Brain microvascular endothelial cell (primary cell): ENCODE measurements at places on chromosomes 4 and X.
A peak's percentile ranks its signal among the peaks of the same experiment; 100 is the strongest.

GRCh38 chrX:9144701-9145241, 110.8 kb upstream of the FAM9B start:
- no peak for DNase-seq

GRCh38 chrX:117834076-117834475, 282.5 kb downstream of the KLHL13 start:
- DNase-seq = no peak

- DNase-seq = no peak
Observed at GRCh38 chrX:127764674-127765073, 287.5 kb downstream of the ACTRT1 start.

- DNase-seq = no peak
Observed at GRCh38 chrX:123988423-123989111, 27.1 kb downstream of the STAG2 start.

DNA sequence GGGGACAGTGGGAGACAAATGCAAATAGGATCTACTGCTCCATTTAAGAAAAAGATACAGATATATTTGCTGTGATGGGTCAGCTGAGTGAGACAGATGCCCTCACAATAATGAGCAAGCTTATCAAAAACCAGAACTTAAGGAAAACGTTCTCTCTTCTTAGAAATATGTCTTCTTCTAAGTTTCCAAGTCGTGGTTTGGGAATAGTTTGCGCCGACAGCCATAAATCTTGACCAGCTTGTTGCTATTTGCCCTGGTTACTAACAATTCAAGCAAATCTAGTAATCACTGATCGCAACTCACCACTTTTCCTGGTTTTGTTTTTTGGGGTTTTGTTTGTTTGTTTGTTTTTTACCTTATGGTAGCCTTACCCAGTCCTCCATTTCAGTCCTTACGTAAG, 67.6 kb upstream of the GUCY1A1 start:
- DNase-seq = no peak

DNA sequence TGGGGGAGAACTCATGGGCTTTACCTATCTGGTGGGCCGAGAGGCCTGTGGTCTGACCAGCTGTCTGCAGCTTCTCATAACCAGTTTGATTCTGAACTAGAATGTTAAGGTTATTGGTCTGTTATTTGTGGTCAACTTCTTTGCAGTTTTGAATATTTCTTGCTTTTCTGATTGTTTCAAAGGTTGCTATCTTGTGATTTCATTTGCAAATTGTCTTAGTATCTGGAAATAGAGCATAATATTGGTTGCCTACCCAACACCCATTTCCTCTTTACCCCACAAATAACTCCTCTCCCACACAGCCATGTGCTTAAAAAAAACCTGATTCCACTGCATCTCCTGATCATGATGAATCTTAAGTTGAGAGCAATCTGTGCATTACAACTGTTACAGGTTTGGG, 39.1 kb upstream of the BMP2K start:
- no peak for DNase-seq

GRCh38 chr4:119508281-119508680, 120.3 kb downstream of the PDE5A start:
- DNase-seq = peak; percentile 56

GRCh38 chrX:56798866-56799758, 70.1 kb downstream of the NBDY start:
- no peak for DNase-seq

GRCh38 chrX:24838629-24839028, 144.9 kb downstream of the POLA1 start:
- peak; percentile 39 for DNase-seq

DNA sequence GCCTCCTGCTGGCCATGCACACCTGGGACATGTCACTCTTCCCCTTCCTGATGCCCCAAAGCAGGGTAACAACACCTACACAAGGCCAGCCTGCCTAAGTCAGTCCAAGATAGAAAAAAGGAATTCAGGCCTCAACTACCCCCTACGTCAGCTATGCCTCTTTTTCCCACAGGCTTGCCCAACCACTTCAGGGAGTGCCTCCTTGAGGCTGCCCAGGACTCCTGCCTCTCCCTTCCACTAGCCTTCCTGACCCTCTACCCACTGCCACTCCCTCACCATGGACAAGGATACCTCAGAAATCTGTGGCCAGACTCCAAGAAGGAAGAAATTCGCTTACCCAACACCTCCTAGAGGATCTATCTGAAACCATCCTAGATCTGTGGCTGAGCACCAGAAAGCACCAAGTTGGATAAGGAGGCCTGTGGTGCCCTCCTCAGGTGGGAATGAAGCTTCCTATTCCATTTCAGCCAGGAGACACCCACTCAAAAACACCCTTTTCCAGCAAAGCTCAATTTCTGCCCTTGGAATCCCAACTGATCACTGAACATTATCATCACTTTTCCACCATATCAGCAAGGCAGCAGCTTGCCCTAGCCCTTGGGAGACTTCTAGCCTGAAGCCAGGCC, 1.8 kb downstream of the KDM5C start:
- DNase-seq = no peak

- no peak for DNase-seq
Observed at GRCh38 chr4:137524725-137525369, 7.4 kb downstream of the PCDH18 start.

GRCh38 chr4:56197387-56197786, 189.9 kb downstream of the AASDH start:
- peak; percentile 6 for DNase-seq

DNA sequence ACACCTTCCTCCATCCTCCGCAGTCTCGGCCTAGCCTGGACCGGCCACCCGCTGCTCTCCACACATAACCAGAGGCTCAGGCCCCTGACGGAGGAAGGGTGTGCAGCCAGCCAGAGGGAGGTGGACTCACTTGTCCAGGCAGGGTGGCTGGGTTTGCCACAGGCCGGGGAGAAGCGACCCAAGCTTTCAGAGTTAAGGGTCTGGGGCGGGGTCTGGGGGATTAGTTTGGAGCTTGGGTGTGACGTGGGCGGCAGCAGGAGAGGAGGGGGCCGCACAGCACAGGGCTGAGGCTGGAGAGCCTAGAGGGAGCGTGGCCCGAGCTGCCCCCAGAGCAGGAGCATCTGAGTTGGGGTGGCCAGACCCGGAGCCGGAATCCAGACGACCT, 22.4 kb upstream of the CPLX1 start:
- DNase-seq = no peak

DNA sequence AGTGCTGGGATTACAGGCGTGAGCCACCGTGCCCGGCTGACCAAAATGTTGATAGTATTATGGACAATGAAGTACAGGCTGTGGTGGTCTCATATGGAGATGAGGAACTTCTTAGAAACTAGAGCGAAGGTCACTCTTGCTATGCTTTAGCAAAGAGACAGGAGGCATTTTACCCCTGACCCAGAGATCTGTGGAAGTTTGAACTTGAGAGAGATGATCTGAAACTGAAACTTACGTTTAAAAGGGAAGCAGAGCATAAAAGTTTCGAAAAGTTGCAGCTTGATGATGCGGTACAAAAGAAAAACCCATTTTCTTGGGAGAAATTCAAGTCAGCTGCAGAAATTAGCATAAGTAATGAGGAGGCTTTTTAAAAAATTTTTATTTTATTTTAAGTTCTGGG, 8.5 kb upstream of the CTAG2 start:
- DNase-seq = no peak

GRCh38 chr4:10120943-10121567, 4.5 kb upstream of the WDR1 start:
- DNase-seq = no peak

GRCh38 chrX:80432863-80433262, 12.6 kb downstream of the TENT5D start:
- no peak for DNase-seq

GRCh38 chrX:45026036-45026435, 153.0 kb downstream of the KDM6A start:
- no peak for DNase-seq

DNA sequence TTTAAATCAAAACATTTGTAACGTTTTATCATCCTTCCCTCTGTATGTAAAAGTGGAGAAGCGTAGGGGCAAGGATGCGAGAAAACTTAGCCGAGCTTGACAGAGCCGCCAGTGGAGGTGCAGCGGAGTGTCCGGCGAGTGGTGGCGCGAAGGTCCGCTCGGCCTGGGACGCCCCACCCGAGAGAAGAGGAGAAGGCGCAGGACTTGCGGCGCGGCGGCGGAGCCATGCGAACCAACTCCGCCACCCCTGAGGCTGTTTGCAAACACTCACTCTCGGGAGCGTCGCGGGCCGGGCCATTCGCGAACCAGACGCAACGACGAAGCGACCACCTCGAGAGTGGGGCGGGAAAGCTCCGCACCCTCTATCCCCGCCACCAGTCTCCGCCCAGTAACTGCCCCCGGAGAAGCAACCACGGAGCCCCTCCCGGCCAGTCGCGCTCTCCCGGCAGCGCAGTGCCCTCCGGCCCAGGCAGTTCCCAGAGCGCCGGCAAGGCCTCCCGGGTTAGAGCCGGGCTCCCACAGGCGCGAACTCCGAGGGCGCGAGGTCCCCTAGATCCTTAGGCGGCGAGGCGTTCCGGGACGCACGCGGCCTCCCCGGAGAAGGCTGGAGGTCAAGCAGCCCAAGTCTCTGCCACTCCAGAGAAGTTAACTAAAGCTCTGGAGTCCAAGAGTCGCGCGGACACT, 2.3 kb upstream of the MAB21L2 start:
- DNase-seq = no peak

DNA sequence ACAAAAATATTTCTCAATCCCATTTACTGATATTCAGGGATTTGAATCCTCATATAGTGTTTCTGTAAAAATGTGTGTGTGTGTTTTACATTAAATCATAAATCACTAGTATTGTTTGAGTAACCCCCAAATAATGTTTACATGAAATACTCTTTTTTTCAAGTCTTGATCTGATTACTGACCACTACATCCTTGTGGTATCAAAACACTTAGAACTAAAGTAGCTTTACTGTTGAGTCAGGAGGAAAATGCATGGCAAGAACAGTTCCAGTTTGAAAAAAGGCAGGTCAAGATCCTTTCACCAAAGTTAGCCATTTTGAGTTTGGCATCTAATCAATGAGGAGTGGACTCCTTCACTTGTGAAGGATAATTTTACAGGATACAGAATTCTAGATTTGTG, 3.6 kb upstream of the WDR19 start:
- DNase-seq = no peak

GRCh38 chr4:40734497-40734896, 15.3 kb upstream of the NSUN7 start:
- DNase-seq = no peak

DNA sequence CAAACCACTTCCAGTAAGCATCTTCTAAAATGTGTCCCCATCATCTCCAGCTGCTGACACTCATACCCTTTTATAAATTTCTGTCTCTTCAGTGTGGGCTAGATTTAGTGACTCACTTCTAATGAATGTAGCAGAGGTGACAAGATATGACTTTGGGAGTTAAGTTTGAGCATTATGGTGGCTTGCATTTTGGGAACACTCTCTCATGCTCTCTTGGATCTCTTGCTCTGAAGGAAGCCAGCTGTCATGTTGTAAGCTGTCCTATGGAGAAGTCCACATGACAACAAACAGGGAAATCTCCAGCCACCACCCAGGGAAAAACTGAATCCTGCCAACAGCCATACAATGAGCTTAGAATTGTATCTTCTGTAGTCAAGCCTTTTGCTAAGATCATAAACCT, 691.3 kb upstream of the PCDH7 start:
- DNase-seq = no peak

DNA sequence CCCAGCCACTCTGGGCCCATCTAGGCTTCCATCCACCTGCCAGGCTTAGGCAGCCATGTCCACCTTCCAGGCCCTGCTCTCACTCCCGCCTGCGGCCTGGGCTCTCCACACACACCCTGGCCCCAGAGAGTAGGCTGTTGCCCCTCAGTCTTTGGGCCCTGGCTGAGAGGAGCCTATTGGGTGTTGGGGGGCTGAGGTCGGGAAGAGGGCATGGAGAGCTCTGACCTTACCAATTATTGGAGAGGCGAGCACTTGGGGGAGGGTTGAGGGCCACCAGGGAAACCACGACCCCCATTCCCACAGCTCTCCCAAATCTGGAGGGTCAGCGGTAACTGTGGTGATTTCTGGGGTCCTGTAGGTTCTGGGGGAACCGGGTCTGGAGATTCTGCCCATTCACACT, 38.2 kb downstream of the HTRA3 start:
- DNase-seq = no peak

GRCh38 chrX:9816084-9816700, 30.0 kb downstream of the SHROOM2 start:
- DNase-seq = peak; percentile 45

- DNase-seq = no peak
Observed at GRCh38 chrX:129682979-129683378, 28.2 kb upstream of the APLN start.

- no peak for DNase-seq
Observed at GRCh38 chr4:12110627-12111026, 681.9 kb upstream of the HS3ST1 start.

DNA sequence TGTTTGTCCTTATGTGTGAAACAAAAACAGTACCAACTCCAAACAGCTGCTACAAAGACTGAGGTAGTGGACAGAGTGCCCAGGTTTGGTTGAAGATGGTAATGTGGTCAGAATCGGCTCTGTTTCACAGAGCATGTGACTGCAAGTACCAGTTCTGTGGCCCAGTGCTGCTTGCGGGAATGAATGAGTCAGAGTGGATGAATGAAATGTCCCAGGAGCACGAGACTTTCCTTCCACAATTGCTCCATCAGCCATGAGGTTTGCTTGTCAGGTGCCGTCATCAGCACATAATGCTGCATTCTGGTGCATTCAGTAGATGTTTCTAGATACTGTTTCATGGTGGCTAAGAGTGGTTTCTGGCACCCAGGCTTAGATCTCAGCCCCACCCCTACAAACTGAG, 84.2 kb downstream of the GPR143 start:
- peak; percentile 18 for DNase-seq

GRCh38 chr4:148444296-148445070, 2.3 kb upstream of the NR3C2 start:
- no peak for DNase-seq

- DNase-seq = peak; percentile 35
Observed at GRCh38 chrX:53317365-53318069, 36.1 kb upstream of the IQSEC2 start.

DNA sequence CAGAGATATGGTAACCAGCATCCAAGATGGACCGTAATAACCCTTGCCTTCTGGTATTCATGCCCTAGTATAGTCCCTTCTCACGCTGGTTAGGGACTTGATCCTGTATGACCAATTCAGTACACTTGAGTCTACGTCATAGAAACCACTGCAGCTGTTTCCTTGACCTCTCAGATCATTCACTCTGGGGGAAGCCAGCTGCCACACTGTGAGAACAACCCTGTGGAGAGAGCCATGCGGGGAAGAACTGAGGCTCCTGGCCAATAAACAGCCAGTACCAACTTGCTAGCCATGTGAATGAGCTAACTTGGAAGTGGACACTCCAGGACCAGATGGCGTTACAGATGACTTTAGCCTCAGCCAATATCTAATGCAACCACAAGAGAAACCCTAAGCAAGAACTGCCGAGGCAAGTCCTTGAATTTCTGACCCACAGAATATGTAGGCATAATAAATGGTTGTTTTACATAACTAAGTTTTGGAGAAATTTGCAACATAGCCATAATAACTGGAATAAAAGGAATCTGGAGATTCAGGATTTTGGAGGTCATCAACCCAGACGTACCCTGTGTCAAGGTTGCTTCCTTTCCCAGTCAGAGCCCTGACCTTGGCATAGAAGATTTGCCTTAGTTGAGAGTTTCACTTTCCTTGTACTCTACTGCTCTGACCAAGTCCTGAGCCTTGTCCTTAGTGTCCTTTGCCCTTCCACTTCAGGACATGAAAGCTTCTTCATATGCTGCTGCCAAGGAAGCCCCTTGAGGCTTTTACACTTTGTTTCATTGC, 87.3 kb upstream of the ZNF81 start:
- DNase-seq = peak; percentile 72
